Epithelial cell of prostate (primary cell): ENCODE measurements at places on chromosomes 2 and 18.

- DNase-seq, result no peak
Measured at GRCh38 chr2:192230889-192231453, 36.2 kb upstream of the TMEFF2 start.

GRCh38 chr2:16686641-16687040 is 21.0 kb upstream of the CYRIA start:
- no peak for DNase-seq

- no peak for DNase-seq
Measured at GRCh38 chr2:118431165-118431517, 342.9 kb downstream of the INSIG2 start.

DNA sequence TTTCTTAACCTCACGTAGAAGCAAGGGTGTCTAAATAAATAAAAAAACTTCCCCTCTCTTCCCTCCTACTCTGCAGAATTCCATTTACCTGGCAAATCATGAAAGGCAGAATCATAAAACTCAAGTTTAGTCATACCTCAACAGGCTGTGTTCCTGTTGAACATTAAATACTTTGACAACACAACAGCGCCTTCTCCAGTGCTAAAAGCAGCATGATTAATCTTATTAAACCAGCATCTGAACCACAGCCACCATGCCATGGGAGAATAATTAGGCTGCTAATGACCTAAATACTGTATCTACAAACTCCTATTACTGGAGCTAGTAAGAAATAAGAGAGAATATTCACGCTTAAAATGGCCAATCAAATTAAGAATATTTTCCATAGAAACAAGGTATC is 68.1 kb downstream of the CDH2 start:
- no peak for DNase-seq

DNA sequence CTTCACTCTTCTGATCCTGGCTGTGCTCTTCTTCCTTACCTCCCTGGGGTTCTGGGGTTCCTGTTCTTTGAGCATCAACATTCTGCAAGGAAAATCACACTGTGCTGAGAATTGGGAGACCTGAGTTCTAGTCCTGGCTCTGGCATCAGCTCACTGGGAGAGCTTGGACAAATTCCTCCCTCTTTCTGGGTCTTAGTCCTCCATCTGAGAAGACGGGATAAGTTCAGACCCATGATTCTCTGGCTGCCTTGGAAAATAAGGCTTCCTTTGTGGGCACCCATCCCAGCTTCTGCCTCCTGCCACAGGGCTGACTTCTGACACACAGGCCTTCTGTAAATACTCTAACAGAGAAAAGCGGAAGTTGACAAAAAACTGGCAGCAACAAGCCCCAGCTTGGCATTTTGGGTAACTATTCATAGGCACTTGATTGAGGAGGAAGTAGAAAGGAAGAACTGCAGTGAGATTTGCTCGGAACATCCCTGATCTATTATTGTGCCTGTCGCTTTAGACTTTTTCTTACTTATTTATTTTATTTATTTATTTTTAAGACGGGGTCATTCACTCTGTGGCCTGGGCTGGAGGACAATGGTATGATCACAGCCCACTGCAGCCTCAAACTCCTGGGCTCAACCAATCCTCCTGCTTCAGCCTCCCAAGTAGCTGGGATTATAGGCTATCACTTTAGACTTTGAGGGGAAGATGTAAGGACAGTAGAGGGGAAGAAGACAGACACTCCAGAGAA is 7.9 kb downstream of the PCBP1 start:
- DNase-seq, result no peak

DNA sequence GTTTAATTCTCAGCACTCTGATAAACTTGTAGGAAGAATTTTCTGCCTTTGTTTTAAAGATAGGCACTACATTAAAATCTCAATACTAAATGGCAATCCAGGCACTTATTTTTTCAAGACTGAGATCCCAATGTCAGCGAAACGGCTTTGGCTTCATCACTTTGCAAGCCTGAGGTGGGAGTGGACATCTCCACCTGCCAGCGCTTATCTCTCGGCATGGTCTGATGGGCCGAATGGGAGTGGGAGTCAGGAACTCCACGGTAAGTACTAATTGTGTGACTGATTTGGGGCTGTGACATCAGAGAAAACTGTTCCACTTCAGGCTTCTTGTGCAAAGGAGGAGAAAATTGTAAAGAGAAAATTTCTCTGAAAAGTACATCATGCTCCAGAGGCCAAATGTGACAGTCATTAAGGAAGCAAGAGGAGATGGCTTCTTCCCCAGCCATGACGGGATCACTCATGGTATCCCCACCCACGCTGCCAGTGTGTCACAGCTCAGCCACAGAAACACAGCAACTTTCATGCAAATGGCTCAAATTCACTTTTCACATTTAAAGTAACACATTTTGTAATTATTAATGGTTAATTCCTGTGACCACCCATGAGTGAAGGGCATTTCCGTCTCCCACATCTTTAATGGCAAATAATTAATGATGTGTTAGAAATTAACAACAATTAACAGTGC is 385.5 kb upstream of the HNRNPA3 start:
- no peak for DNase-seq

DNA sequence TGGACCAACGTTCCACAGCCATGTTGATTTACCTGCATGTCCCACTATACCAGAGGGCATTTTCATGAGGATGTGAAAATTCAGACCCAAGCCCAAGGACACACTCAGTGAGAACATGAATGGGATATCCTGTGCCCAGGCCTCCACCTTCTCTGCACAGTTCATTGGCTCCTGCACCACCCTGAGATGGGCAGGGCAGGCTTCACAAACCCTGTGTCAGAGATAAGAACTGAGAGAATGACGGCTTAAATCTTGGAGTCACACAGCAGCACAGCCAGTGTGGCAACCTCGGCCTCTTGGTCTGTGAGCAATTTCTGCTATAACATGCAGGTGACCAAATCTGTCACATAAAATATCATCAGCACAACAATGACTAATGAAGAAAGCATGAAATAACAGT is 71.9 kb downstream of the UXS1 start:
- no peak for DNase-seq
